Activated CD4-positive, alpha-beta T cell treated with anti-CD3 and anti-CD28 coated beads, Interleukin-2, amount 10 ng/mL, durations not matched to agents 24 days and 14 days (primary cell): ENCODE measurements at places on chromosomes 5 and 9. TPM values are rescaled to one million over a fixed set of nuclear protein-coding genes. Genes with fewer than 3 reads are reported as not detected.

WWC1 gene
- 1.1 and 2.4 TPM in 2 replicates for total RNA-seq

PWWP2A gene
- 26.1 and 26.7 TPM in 2 replicates for total RNA-seq

CACNA1B gene
- not detected in 2 replicates for total RNA-seq

GRCh38 chr9:78438211-78438610 is 141.3 kb downstream of the PSAT1 start:
- DNase-seq: no peak

DNA sequence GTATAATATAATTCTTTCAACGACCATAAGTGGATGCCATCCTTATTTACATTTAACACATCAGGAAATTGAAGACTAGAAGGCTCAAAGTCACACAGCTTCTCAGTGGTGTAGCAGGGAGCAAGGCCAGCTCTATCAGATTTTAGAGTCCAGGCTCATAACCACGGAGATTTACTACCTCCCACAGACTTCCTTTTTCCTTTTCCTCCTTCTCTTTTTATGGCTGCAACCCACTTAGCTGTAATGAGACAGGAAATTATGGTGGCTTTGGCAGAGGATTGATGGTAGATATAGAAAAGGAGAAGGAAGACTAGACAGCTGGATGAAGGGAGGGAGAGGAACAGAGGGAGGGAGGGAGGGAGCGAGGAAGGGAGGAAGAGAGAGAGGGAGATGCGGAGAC is 47.4 kb downstream of the SPEF2 start:
- no peak for DNase-seq

DNA sequence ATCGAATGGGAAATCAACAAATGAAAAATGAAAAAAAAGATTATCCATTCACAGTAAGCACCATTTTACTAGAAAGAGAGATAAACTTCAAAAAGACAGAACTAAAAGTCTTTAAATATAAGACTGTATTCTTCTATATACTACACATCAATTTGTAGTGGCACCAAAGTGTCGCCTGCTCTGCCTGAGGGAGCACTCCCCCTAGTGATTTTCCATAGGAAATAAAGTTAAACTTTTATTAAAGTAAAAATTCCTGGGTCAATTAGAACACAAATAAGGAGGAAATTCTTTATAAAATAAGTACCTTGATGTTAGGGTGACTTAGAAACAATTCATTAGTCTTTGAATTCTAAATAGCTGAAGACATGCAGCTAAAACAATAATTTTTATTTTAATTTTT is 9.7 kb downstream of the RAD1 start:
- DNase-seq: no peak

DNA sequence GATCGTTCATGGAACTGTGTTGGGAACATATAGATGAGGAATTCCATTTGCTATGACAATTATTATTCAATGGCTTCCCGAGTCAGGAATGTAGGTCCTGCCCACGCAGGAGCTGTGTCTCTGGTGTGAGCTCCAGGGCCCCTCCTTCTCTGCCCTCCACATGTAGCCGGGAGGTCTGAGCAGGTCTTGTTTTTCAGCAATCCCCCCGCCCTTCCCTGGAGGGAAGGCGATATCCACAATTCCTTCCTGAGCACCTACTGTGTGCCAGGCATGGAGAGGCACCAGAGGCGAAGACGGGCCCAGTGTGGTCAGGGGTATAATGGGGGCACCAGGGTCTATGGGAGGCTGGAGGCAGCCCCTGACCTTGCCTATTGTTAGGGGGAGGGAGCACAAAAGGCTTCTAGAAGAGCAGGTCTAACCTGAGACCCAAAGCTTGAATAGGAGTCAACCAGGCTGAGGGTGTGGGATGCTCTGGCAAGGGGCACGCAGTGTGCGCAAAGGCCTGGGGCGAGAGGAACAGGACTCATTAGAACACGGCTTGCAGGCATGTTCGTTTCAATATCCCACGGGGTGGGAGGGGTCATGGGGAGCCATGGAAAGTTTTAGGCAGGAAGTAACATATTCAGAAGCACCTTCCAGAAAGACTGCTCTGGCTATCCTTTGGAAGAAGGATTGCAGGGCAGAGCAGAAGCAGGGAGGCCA is 154.9 kb downstream of the C9orf50 start:
- DNase-seq: no peak

- no peak for DNase-seq
Observed at GRCh38 chr5:18114151-18114757, 480.0 kb downstream of the TAF11L14 start.
